Muscle of arm (tissue), 14 donors: ENCODE measurements at places on chromosomes 3 and 15. TPM values are rescaled to one million over a fixed set of nuclear protein-coding genes. Genes with fewer than 3 reads are reported as not detected.

The MELTF gene
- polyA plus RNA-seq: 6.8 TPM

The CHRM5 gene
- 0.15 TPM for polyA plus RNA-seq

DNA sequence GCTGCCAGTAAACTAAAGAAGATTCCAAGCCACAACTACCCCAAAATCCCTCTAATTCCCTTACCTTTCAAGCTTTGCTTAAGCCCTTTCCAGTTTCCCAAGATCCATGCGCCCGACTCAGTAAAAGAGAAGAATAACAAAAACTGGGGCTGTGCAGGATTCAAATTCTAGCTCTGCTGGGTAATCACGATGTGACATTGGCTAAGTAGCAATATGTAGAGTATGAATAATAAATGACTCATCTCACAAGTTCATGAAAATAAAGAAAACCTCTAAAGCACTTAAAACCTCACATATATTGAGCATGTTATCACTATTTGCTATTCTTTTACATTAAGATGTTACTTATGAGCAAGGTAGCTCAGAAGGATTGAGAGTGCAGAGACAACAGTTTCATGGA is 522.2 kb upstream of the ZNF717 start:
- DNase-seq: no peak

DNA sequence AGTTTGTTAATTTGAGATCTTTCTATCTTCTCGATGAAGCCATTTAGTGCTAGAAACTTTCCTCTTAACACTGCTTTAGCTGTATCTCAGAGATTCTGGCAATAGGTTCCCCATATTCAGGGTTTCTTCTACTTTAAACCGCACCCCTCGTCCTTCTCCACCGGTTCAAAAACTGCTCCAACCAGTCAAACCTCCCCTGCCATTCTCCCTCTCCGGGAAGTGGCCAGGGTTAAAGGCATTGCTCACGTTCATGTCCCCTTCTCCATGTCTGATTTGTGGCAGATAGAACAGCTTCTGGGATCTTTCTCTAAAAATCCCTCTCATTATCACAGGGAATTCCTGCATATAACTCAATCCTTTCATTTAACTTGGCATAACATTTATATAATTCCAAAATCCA is 14.4 kb downstream of the ALDH1L1 start:
- no peak for DNase-seq

DNA sequence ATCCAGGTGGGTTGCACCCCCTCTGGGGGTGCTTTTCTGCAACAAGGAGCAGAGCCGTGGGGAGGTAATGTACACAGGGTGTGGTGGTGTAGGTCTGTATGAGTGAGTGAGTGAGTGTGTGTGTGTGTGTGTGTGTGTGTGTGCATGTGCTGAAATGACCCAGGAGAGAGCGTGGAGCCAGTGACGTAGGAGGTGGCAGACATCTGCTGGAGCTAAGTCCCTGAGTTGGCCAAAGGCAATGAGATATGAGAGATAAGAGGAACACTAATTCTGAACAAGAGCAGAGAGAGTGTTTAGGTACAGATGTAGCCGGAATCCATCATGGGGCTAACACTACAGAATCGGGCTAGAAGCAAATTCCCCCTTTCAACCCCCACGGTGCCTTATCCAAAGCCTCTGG is 27.6 kb downstream of the BDH1 start:
- DNase-seq: no peak
